ENCODE measurements at places on chromosomes 4 and X.

DNA sequence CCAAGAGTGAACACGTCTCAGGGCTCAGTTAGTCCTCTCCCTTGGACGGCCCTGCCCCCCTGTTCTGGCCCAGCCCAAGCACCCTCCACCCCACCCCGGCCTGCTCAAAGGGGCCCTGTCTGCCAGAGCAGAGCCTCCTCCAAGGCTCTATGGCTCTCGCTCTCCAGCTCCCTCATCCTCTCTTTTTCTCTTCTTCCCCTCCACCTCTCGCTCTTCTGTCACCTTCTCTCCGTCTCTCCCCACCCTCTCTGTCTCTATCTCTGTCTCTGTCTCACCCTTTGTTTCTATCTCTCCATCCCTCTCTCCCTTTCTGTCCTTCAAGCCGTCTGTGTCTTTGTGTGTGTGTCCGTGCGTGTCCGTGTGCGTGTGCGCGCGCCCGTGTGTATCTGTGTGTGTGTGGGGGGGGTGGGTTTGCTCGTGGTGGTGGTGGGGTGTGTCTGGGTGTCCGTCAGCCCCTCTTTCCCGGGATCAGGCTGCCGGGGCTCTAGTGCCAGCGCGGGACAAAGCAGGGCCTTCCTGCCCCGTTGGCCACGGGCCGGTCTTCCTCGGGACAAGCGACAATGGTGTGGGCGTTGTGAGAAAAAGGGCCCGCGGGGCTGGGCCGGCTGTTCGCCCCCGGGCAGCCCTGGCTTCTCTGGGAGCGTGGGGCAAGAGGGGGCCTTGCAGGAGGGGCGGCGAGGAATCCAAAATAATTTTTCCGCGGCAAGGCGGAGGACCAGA is 8.7 kb downstream of the FRG2 start:
- no peak for DNase-seq

DNA sequence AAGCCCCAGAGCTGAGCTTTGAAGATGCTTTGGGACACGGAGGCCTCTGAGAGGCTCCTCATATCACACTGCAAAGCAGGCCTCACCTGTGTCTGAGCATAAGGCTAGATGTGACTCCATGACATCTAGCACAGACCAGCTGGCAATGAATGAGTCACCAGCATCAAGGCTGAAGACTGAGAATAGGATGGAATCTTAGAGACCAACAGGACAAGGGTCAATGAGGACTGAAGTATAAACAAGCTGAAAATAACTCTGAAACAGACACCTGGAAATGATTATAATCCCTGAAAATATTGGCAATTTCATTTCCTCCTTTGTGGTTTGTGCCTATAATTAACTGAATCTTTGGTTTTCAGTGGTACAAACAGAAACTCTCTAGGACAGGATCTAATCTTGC is 87.1 kb upstream of the PRPS1 start:
- no peak for DNase-seq

GRCh38 chrX:72492499-72492898 is 80.1 kb downstream of the HDAC8 start:
- DNase-seq = no peak

- no peak for DNase-seq
Measured at GRCh38 chrX:106404512-106404911, 207.3 kb upstream of the RADX start.

DNA sequence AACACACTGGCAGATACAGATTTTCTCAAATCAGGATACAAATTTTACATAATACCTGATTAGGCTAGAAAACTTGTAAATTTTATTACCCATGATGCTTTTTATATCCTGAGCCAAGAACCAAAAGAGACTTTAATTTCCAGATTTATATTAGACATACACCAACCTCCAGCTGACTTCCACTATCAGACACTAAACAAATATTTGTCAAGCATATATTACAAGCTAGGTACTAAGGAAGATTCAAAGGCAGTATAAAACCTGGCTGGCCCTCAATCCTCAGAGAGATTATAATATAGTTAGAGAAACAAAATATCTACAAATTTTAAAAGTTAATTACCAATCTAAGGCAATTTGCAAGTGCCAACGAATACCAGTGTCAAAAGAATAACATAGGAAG is 357.8 kb upstream of the F9 start:
- no peak for DNase-seq

- DNase-seq = no peak
Measured at GRCh38 chr4:177131736-177132135, 177.9 kb upstream of the NEIL3 start.

DNA sequence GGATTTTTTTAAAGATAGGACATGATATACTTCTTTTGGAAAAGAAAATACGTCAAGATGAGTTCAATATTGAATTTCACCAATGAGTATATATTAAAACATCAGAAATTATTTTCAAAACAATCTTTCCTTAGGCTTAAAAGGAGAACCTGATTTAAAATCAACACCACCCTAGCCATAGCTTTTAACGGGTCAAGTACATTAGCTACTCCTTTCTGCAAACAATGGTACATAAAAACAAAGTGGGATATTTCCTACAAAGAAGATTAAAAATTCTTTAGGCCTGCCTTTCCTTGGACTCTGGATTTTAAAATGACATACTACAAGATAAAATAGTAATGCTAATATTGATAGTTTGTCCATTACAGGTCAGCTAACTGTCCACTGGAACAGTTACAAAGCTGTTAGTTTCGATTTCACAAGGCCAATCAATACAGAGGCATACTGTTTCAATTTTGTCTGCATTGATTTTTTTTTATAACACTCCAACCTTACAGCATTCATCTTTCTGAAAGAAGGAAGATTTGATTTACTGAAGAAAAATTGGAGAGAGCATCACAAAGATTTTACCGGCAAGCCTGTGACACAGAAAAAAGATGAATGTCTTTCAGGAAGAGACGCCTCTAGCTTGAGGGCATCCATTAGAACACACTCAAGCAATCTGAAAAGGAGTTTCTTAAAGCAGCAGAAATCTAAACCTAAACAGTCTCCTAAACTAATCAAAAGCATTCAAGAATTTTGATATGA is 97.2 kb downstream of the MAB21L2 start:
- DNase-seq = no peak

DNA sequence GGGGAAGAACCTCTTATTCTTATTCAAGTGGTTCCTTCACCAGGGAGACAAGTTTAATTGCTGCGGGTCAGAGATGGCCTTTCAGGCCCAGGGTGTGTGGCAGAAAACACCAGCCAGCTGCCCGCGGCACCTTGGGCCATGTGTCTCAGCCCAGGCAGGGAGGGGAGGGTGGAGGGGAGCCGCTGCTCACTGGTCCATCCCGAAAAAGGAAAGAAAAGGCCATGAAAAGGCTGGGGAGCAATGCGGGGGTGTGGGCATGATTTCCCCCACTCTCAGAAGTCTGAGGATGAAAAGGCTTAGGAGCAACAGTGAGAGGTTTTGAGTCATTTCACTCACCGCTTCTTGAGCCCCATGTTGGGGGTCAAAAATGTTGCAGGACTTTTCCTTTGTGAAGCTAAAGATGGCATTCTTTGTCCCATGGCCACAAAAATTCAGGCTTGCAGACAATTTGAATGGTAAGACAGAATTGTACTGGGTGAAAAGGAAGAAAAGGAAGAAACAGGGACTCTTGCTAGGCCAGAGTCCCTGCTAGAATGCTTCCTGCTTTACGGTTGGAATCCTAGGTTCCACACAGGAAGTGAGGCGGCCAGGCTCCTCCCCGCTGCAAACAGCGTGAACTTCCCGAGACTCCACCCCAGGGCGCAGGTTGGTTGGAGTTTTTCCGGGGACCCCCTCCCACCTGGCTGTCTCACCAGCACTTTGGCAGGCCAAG is 17.4 kb upstream of the FAM47E start:
- DNase-seq = no peak

DNA sequence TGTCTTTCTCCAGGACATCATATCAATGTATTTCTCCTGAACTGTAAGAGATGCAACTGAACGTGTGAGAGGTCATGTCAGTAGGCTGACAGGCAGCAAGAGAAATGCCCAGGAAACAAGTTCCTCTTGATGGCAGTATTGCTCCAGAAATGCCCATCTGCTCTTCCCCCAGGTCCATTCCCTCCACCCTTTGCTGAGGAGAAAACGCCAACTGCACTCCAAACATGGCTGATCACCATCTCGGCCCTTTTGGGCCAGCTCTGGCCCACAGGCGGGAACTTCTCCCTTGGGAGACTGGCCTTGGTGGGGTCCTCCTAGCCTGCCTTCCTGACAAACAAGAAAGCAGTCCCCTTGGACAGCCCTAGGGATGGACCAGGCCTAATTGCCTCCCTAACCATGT is 276.5 kb upstream of the AGTR2 start:
- no peak for DNase-seq

DNA sequence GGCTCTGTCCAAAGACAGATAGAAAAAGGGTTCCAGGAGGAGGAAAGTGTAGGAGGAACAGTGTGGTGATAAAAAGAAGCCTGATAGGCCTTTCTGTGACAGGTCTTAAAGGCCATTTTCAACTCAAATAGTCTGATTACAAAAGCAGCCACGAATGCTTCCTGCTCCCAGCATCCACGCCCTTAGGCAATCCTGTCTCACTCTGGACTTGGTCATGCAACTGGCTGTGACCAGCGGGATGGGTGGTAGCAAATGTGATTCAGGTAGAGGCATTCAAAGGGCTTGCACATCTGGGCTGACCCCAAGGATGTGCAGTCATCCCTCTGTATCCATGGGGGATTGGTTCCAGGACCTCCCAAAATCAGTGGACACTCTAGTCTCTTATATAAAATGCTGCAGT is 14.4 kb upstream of the SEPSECS start:
- DNase-seq = no peak

Data from dermis microvascular lymphatic vessel endothelial cell (primary cell).